ENCODE measurements at places on chromosomes 4 and X.

- DNase-seq, result no peak
These were observed 27.5 kb downstream of the SETD7 start for GRCh38 chr4:139528377-139529005.

DNA sequence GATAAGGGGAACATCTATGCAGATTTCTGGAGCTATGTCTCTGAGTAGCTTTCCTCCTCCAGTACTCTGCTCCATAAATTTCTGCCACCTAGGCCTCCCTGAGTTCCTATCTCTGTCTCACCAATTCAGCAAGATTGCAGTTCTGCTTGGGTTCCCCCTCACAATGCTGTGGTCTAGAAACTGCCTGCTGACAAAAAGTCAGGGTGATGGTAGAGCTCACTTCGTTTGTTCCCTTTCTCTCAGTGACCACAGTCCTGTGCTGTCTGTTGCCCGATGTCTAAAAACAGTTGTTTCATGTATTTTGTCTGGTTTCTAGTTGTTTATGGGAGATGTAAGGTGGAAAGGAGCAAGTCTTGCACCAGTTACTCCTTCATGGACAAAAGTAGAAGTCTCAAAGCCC, 41.1 kb downstream of the AMMECR1 start:
- DNase-seq, result no peak

DNA sequence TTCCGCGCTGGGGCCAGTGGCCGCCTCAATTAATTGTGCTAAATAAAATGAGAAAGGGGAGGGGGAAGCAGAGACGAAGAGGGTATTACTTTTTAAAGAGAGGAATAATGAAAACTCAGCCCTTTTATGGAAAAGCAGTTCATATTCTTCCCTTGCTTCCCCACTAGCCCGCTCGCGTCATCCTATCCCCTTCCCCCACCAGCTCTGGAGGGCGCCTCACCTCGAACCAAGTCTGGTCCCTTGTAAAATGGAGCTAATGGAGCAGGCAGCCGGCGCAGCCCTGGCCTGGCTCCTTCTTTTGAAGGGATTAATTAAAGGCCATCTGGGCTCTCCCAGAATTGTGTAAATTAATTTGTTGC, 511 bp upstream of the NKX6-1 start:
- DNase-seq, result no peak

DNA sequence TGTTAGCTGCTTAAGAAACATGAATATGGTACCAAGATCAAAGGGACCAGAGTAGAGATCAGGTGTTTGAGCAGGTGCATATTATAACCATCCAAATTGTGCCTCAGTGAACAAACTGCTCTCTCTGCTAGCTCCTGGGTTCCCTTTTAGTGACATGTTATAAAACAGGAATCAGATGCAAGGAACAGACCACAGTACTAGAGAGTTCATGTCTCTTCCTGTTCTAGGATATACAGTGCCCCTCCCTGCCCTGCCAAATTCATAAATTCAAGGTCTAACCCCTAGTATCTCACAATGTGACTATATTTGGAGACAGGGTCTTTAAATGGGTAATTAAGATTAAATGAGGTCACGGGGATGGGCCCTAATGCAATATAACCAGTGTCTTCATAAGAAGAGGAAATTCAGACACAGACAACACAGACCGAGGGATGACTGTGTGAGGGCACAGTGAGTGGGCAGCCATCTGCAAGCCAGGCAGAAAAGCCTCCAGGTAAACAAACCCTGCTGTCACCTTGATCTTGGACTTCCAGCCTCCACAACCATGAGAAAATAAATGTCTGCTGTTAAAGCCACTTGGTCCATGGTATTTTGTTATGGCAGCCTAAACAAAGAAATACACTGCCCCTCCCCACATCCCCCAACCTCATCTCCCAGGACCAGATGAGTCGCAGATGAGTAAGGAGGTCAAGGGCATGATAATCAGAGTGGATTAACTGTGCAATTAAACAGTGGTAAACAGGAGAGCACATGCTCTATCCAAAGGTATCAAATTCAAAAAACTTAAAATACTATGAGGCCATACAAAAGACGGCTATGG, 82.5 kb downstream of the RBM47 start:
- no peak for DNase-seq

- DNase-seq, result no peak
These were observed 30.7 kb downstream of the PALLD start for GRCh38 chr4:168527560-168527959.
